Activated T-helper 1 cell treated with anti-CD3 and anti-CD28 coated beads, Interleukin-2, amount 50 U/mL, for 16 hours (primary cell): ENCODE measurements at places on chromosomes 7 and 10.

- DNase-seq, result no peak
Observed at GRCh38 chr10:72727130-72727529, 35.2 kb downstream of the MCU start.

GRCh38 chr7:5694221-5694754 is 87.2 kb downstream of the RNF216 start:
- no peak for DNase-seq

DNA sequence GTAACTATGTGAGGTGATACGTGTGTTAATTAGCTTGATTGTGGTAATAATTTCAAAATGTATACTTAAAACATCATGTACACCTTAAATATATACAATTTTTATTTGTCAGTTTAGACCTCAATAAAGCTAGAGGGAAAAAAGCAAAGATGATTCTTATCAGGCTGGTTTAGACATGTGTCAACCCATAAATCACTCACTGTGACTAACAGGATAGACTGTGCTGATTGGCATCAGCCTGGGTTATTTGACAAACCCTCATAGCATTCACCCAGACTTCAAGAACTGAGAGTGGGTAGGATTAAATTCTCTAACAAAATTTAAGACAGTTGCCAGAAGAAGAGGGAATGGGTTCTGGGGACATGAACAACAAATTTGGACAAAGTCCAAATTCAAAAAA is 73.8 kb upstream of the TMEM140 start:
- no peak for DNase-seq

GRCh38 chr7:53237344-53237913 is 202.0 kb downstream of the POM121L12 start:
- DNase-seq, result no peak

GRCh38 chr10:128560993-128561392 is 434.8 kb upstream of the MKI67 start:
- no peak for DNase-seq

DNA sequence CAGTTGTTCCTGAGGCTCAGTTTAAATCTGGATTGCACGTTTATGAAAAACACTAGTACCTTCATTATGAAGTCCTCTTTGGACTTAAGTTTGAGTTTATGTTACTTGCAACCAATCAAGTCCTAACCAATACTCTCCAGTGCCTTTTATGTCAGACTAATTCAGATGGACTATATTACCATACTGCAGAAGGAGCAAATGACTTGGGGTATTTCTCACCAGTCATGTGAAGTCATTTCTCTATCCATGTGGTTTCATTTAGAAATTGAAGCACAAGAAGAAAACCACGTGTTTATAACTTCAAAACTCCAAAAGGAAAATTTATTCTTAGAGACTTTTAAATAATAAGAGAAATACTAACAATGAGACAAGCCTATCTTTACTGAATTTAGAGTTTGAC is 201.6 kb downstream of the MBL2 start:
- no peak for DNase-seq

GRCh38 chr7:106947244-106947728 is 82.2 kb downstream of the PIK3CG start:
- DNase-seq, result no peak

GRCh38 chr7:78601728-78602127 is 803.2 kb downstream of the PHTF2 start:
- no peak for DNase-seq

GRCh38 chr10:114412907-114413797 is 8.8 kb upstream of the AFAP1L2 start:
- DNase-seq, result no peak

GRCh38 chr7:40760293-40760964 is 625.6 kb downstream of the SUGCT start:
- no peak for DNase-seq

DNA sequence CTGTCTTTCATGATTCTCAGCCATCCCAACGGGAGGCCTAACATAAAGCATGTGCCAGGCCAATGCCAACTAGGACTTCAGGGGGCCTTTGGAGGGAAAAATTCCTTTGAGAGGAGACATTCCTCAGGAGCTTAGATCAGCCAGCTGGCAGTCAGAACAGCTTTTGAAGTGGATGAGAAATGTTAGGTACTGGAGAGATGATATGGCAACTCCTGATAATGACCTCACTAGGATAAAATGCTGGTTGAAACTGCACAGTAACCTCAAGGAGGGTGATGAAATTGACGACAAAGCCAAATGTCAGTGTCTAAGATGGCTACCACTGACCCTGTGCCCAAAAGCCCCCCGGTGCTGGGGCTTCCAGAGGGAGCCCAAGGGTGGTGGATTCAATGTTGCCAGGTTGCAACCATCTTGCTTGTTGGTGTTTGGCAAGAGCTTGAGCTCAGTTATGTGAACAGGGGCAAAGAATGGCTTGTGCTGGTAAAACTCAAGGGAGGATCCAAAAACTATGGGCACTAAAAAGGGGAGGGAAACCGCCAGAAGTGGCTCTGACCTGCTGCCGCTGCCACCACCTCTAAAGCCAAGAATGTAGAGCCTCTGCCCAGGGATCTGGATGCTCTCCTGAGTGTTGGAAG is 121.2 kb downstream of the UBE2H start:
- DNase-seq, result no peak

- no peak for DNase-seq
Observed at GRCh38 chr7:149824748-149825566, 13.2 kb upstream of the ZNF862 start.

DNA sequence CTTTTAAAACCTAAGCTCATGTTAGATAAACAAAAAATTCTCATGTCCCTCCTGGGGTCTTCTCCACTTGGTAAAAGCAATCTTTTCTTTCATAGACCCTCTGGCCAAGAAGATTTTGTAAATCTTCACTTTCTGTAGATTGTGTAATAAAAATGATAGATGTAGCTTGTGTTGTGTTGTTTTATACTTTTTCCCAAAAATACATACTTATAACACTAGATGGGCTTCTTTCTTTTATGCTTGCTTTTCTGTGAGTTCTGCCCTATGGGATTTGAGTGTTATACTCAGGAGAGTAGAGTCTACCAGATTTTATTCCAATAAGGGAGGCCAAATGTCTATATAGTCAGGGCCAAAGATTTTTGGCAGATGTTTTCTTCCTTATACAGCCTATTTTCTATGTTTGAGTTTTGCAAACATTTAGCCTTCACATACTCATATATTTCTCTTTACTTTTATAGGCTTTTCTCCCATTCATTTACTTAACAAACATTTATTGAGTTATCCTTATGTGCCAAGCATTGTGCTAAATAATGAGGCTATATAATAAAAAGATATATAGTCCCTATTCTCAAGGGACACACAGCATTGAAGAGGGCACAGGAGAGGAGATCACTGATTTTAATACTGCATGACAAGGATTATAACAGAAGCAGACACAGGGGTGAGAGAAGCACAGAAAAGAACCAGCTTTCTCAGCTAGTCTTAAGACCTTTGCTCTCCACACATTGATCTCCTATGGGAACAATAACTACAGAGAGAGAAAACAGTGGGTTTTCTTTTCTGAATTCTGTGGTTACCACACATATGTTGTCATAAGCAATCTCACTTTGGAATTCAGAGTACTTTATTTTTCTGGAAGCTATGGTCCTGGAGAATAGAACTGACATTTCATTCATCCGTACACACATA is 58.0 kb upstream of the PNLIP start:
- DNase-seq, result no peak

DNA sequence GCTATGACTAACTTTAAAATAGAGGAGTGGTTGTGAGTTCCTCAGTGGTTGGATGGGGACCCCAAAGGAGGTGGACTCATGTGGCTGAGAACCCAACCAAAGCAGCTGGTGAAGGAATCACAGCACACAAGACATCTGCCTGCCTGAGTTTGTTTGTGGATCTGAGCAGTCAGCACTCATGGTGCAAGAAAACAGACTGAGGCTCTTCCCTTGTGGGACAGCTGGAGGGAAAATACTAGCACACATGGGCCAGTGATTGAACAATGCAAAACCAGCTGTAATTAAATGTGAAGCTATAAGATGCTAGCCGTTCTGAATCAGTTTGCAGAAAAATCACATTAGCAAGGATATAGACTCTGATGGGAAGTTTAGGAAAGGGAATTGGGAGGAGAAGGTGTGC is 707.3 kb downstream of the GRID1 start:
- DNase-seq, result no peak

- no peak for DNase-seq
Observed at GRCh38 chr10:109187677-109188076, 735.6 kb downstream of the XPNPEP1 start.

- no peak for DNase-seq
Observed at GRCh38 chr10:113362645-113363091, 190.2 kb upstream of the HABP2 start.

DNA sequence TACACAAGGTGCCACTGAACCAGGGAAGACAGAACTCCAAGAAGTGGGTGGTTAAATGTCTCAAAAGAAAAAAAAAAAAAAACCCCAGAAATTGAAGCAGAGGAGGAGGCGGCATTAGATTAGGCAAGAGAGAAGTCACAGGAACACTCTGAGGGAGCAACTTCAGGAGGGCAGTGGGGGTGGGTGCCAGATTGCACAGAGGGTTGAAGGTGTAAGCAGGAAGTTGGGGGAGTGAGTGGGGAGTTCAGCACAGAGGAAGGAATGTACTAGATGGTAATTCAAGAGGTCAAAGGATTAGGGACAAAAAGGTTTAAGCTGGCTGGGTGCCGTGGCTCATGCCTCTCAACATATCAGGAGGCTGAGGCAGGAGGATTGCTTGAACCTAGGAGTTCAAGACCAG is 110.0 kb upstream of the PDLIM1 start:
- DNase-seq, result no peak

- no peak for DNase-seq
Observed at GRCh38 chr7:21071561-21072501, 285.1 kb upstream of the SP8 start.

GRCh38 chr10:59060852-59061251 is 115.6 kb upstream of the PHYHIPL start:
- no peak for DNase-seq

- DNase-seq, result no peak
Observed at GRCh38 chr7:42244828-42245227, 7.8 kb upstream of the GLI3 start.

- DNase-seq, result no peak
Observed at GRCh38 chr10:17644485-17644943, 563 bp downstream of the STAM start.

DNA sequence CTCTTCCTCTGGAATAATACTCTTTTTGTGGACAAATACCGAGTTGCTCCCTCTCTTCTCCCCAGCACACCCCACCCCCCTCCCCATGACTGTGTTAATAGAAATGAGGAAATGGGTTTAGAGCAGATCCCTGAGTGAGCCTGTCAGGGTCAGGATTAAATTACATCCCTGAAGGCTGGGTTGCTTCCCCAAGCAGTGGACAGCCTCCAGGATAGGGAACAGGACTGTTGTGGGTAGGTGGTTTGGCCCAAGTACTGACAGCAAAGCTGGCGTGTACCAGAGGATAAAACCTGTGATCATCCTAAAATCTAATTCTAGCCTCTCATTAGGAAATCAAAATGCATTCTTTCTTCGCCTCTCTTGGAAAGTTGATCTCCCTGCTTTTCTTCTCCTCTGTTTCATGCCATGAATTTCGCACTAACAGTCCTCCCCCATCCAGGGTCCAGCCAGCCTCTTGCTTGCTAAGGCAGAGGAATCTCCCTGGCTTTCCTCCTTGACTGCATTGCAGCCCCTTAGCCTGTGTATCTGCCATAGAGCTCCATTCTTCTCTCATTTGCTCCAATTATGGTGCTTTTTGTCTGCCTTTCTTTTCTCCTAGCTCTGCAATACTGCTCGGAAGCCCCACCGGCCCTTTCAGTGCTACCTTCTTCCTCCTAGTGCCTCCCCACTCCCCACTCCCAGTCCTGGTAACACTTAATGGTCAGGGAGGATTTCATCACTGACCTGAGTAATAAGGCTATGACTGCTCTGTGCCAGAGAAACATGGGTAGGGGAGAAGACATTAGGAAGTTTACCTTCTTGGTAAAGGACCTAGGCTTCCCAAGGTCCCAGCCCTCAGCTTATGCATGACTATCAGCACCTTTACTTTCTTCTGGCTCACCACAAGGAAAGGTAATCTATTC is 8.4 kb downstream of the LRRC4 start:
- DNase-seq, result no peak

GRCh38 chr7:139853506-139854123 is 24.6 kb downstream of the TBXAS1 start:
- no peak for DNase-seq

DNA sequence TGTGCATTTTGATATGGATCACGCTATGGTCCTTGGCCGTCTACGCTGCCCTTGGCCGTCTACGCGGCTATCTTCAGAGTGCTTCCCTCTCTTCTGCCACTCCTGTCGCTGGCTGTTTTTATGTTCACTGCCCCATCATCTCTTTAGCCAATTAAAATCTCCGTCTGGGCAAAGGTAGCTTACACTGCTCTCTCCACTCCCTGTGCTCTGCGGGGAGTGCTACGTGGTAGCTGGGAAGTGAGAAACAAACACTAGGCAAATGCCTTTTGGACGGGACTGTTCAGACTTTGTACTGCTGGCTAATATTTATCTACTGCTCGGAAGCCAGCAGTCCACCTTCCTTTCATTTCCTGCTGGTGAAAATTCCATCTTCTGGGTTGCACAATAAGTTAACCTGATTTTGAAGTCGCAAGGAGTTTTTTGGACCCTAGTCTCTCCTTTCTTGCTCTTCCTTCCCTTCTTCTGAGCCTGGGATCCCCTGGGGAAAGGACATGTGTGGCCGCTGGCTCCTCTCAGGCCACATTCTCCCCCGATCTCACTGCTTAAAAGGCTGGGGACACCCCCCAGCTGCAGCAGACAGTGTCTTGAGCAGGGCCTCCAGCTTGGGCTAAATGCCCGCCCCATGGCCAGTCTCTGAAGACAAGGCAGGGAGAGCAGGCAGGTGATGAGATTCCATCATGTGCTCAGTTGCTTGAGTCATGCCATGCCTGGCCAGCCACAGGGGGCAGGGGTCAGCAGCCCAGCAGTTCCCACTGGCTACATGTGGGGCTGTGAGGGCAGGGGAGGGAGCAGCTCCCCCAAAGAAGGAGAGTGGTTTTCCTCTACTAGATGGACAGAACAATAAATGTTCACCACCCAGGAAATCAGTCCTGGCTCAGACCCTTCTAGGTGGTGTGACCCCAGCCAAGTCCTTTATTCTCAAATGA is 25.5 kb upstream of the RBM33 start:
- no peak for DNase-seq

GRCh38 chr7:45404622-45405021 is 169.5 kb upstream of the ADCY1 start:
- DNase-seq, result no peak

DNA sequence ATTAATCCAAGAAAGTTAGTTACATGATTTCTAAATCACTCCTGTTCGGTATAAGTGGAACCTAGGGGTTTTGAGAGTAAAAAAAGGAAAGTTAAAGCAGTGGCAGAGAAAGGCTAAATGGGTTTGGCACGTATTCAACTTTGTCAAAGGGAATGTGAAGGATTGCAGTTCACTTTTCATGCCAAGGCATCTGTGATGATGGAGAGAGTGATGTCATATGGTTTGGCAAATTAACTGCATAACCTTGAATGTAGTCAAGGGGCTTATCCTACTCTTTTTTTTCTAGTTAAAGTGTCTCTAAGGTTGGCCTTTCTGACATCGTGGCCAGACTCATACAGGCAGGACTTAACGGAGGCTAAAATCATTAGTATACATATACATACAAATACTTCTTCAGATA is 277.8 kb downstream of the EXOC4 start:
- DNase-seq, result no peak
